ENCODE measurements at places on chromosomes 3 and 15. TPM values are rescaled to one million over a fixed set of nuclear protein-coding genes. Genes with fewer than 3 reads are reported as not detected.

The SLC22A13 gene
- not detected for total RNA-seq

The FES gene
- 27.9 TPM for total RNA-seq

The VIPR1 gene
- 22.7 TPM for total RNA-seq

The PCLAF gene
- 1.4 TPM for total RNA-seq

The GREM1 gene
- total RNA-seq: 0.10 TPM

The TRMT10C gene
- 45.4 TPM for total RNA-seq

The ATP10A gene
- total RNA-seq: 15.8 TPM

The ARPC4 gene
- 284 TPM for total RNA-seq

The TLR9 gene
- 0.21 TPM for total RNA-seq

The NLGN1 gene
- total RNA-seq: 0.10 TPM

The GRK7 gene
- total RNA-seq: 0.10 TPM

The POLQ gene
- 0.42 TPM for total RNA-seq

The ARNT2 gene
- total RNA-seq: not detected

The SAMMSON gene
- total RNA-seq: not detected

Measured in mononuclear cell (primary cell).